ENCODE measurements at places on chromosomes 5 and 9.

DNA sequence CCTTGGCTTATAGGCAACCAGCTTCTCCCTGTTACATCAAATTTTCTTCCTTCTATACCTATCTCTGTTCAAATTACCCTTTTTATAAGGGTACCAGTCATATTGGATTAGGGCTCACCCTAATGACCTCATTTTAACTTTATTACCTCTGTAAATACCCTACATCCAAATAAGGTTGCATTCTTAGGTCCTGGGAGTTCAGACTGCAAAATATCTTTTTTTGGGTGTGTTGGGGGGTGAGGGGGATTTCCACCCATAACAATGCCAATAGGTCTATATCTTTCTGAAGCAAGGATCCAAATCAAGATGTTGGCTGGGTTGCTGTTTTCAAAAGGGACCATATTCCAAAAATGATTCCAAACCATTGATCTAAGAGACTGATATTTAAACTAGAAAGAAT, 141.7 kb downstream of the XRCC4 start:
- DNase-seq = no peak

DNA sequence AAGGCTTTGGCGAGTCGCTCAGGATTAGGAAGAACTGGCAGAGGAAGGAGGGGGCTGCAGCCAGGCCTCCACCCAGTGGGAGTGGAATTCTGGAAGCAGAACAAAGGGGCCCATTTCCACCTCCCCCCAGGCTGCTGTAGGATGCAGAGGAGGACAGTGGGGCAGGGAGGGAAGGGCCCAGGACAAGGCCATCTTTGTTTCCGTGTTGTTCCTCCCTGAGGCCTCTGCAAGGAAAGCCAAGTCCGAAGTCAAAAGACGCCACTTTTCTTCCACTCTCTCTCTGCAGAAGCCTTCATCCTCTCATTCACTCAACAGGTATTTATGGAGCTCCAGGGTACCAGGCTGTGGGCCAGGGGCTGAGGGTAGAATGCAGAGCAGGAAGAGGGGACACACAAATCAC, 70.7 kb downstream of the ENTREP1 start:
- DNase-seq = no peak

DNA sequence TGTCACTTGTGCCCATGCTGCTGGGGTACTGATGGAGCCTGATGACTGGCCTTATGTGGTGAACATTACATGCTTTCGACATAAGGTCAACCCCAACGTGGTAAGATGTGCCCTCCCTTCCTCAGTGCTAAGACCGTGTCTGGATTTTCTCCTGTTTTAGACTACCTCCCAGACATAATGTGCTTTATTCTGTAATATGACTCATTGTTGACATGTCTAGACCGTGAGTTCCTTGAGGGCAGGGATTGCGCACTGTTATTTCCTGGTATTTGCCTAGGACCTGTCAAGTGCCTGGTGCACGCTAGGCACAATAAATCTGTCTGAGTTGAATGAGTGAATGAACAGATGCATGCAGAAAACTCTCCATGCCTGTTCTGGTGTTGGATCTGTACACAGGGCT, 346.0 kb downstream of the KDM4C start:
- no peak for DNase-seq

DNA sequence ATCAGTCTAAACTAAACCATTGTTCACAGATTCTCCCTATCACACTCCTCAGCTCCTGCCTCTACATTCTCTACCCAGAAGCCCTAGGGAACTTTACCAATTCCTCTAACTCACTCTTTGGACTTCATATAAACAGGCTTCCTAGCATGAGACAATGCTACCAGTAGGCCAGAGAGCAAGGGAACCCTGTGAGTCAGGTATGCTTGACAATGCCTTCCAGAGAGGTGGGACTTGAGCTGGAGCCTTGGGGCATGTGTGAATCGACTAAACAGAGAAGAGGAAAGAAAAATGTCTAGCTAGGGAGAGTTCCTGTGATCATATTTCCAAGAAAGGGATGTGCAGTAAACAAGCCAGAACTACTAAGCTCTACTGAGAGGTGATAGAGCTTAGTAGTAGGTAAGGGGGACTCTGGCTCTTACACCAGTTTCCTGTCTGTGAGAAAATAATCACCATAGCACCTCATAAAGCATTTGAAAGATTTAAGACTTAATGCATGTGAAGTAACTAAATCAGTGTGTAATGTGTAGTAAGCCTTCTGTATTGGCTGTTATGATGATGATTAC, 6.4 kb upstream of the RFK start:
- DNase-seq = no peak
